ENCODE measurements at places on chromosomes 7 and 10.

- no peak for DNase-seq
Observed at GRCh38 chr10:95279042-95279820, 11.6 kb downstream of the PDLIM1 start.

GRCh38 chr7:73308074-73308664 lies 457 bp downstream of the NSUN5 start:
- DNase-seq = peak; percentile 3

GRCh38 chr7:15618275-15618674 lies 56.5 kb upstream of the AGMO start:
- no peak for DNase-seq

GRCh38 chr7:123028339-123028738 lies 32.8 kb upstream of the TAS2R16 start:
- DNase-seq = no peak

DNA sequence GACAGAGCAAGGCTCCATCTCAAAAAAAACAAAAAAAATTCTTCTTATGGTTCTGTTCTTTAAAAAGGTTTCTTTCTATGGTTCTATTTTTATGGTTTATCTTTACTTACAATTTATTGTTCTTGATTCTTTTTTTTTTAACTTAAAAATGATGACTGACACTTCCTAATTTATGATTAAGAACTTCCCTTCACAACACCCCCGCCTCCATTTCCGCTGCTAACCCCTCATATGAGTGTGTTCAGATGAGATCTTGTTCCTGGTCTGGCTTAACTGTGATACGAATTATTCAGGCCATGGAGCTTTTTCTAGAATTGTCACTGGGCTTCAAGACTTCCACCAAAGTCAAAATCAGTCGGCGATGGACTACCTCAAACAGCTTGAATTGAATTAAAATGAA lies 33.9 kb downstream of the PTER start:
- DNase-seq = no peak

- DNase-seq = no peak
Observed at GRCh38 chr7:75691793-75692543, 46.8 kb downstream of the HIP1 start.

GRCh38 chr7:100167912-100168323 lies 499 bp downstream of the GAL3ST4 start:
- no peak for DNase-seq

- DNase-seq = peak; percentile 80
Observed at GRCh38 chr10:88232029-88232895, 350.9 kb downstream of the RNLS start.

GRCh38 chr7:158979635-158980351 lies 123.4 kb downstream of the DYNC2I1 start:
- no peak for DNase-seq

GRCh38 chr7:80918909-80919721 lies at the start of gene SEMA3C:
TSS of gene SEMA3C (minus strand) at chr7:80919051. CDS start at chr7:80916781, 2,270 bp downstream.
- DNase-seq = peak; percentile 93

GRCh38 chr7:48182718-48183369 lies 11.6 kb downstream of the ABCA13 start:
- peak; percentile 65 for DNase-seq

DNA sequence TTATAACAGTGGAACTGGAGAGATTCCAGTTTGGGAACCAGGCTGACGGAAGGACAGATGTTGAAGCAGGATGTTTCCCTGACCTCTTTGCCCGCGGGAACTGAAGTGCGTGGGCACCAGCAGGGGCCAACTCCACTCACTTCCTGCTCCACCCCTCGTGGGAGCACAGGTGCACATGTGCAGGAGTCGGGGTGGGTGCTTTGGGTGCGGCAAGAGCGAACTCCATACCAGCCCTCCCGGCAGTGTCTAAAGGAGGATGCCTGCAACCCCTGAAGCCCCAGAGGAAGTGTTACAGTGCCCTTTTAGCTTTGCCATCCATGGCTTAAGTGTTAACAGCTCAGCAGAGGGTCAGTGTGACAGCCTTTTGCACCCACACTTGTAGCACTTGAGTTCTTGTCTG lies 27.4 kb upstream of the UBE3C start:
- no peak for DNase-seq

DNA sequence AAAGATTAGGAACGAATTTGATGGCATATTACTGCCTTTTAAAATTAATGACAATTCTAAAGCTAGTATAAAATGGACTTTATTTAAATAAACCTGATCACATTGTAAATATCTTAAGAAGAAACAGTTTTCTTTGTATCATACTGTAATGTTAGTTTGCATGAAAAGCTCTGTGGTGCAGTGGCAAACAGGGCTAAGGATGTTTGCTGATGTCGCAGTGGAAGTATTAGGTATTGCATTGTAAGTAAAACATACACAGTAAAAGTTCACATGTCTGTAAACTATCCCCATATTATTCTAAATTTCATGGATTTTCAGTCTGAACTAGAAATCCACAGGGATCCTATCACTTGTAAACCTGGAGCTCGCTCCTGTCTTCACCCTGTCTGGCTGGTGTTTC lies 252.6 kb upstream of the ZNF32 start:
- no peak for DNase-seq

DNA sequence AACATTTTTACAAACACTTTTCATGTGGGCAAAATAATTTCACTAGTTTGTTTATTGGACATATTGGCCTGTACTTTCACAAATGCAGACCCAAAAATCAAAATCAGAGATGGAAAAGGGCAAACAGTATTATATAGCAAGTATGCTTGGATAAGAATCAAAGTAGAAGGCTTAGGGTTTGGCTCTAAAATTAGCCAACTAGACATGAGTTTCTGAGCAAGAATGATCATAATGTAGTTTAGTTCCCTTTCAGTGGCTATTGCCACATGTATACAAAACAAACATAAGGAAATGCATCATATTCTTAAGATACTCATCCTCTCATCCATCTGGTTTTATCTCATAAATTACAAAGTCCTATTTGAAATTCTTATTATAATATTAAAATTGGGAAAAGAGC lies 132.5 kb downstream of the IMMP2L start:
- no peak for DNase-seq

DNA sequence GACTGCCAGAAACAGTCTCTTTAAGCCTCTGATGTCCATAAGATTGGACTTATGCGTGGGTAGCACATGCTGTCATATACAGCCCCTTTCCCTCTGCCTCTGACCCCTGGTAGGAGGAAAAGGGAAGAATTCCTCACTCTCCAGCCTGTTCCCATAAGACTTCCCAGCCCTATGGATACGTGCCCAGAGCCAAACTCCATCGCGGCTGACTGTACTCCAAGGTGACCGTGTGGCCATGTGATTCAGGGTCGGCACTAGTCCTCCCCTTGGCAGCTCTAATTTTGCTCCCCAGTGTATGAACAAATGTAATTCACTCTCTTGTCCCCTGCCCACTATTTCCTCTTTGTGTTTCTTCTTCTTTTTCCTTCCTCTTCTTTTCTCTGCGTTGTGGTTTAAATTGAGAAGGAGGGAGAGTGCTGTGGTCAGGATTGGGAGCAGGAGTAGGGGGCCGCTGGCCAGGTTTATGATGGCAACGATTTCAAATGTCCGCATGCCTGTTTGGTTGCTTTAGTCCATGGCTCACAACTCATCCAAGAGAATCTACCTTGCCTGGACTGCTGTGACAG lies 43.8 kb downstream of the PRLHR start:
- DNase-seq = no peak

- no peak for DNase-seq
Observed at GRCh38 chr7:113083816-113084495, 2.7 kb downstream of the GPR85 start.

- no peak for DNase-seq
Observed at GRCh38 chr10:123385508-123386080, 231.4 kb downstream of the BUB3 start.

- DNase-seq = no peak
Observed at GRCh38 chr10:63582690-63583089, 61.5 kb downstream of the REEP3 start.

- no peak for DNase-seq
Observed at GRCh38 chr10:90051053-90051452, 349.7 kb downstream of the KIF20B start.

GRCh38 chr7:105827151-105827875 lies 49.1 kb downstream of the ATXN7L1 start:
- peak; percentile 60 for DNase-seq

DNA sequence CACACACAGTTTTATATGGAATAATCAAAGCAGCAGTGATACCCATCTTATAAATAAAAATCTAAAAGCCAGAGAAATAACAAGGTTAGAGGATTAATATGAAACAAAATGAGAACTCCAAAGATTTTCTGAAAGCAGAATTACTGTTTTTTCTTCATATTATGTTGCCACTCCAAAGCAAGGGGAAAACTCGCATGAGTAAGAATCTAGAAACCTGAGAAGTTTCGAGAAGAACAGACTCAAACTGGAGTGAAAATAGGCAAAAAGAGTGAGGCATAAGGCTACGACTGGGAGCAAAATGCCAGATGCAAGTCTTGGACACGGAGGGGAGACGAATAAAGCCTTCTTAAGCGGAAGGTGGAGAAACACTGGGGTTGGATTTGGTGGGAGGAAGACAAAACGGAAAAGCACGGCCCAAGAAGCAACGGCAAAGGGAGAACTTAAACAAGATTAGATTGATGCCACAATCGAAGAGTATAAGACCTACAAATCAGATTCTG lies 923 bp downstream of the TNPO3 start:
- no peak for DNase-seq

DNA sequence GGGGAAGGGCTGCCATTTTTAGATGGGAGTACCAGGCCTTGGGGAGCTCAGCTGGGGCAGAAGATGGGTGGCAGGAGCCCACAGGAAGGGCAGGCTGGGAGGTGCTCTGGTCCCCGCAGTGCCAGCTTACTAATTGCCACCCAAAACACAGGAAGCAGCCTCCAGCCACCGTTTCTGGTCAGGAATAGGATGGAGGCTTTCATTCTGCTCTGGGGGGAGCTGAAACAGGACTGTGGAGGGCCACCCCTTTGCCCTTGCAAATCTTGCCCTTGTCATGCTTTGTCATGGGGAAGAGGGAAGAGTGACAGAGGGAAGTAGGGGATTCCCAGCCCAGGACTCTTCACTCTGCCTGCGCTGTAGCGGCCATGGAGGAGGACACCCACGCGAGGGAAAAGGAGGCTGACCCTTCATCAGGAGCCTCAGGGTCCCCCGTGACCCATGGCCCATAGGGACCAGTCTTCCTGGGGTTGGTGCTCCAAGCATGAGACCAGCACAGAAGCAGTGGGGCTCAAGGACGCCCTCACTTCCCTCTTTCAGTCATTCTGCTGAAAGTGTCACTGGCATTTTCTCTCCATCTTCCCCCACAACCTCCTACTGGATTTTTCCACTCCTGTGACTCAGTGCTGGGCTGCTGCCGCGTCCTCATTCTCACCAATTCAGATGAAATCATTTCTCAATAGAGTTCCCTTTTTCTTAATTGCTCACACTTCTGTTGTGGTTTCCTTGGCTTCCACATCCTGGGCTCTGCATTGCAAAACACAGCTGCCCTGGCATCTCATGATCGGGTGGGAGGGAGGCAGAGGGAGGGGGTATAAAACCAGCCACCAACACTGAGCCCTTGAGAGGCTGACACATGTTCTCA lies 61.9 kb downstream of the MKI67 start:
- DNase-seq = peak; percentile 58

DNA sequence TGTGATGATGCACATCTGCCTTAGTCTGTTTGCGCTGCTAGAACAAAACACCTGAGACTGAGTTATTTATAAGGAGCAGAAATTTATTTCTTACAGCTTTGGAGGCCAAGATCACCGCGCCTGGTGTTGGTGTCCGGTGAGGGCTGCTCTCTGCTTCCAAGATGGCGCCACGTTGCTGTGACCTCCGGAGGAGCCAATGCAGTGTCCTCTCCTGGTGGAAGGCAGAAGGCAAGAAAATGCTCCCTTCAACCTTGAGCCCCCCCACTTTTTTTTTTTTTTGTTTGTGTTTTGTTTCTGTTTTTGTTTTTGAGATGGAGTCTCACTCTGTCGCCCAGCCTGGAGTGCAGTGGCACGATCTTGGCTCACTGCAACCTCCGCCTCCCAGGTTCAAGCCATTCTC lies 16.0 kb upstream of the ACTR3B start:
- no peak for DNase-seq

- DNase-seq = no peak
Observed at GRCh38 chr7:5769571-5769970, 11.9 kb downstream of the RNF216 start.

GRCh38 chr10:124719213-124719851 lies 24.8 kb downstream of the FAM53B start:
- peak; percentile 48 for DNase-seq

- DNase-seq = no peak
Observed at GRCh38 chr7:2738766-2739549, 51.0 kb downstream of the AMZ1 start.

GRCh38 chr10:14062528-14063260 lies 268.0 kb downstream of the FRMD4A start:
- peak; percentile 36 for DNase-seq

DNA sequence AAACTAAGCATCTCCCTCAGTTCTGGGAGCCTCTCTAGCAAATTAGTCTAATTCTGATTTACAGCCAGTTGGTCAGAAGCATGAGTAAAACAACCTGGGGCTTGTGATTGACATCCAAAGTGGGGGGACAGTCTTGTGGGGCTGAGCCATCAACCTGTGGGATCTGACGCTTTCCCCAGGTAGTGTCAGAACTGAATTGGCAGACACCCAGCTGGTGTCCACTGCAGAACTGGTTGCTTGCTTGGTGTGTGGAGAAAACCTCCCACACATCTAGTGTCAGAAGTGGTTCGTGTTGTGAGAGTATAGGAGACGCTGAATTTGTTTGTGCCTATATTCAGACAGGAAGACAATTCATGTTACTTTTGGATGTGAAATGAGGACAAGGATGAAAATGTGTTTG lies 92.2 kb upstream of the PDCD4 start:
- DNase-seq = no peak

GRCh38 chr7:19302731-19303130 lies 157.5 kb upstream of the FERD3L start:
- no peak for DNase-seq

GRCh38 chr10:89305766-89306433 lies 4.1 kb downstream of the IFIT2 start:
- DNase-seq = no peak

DNA sequence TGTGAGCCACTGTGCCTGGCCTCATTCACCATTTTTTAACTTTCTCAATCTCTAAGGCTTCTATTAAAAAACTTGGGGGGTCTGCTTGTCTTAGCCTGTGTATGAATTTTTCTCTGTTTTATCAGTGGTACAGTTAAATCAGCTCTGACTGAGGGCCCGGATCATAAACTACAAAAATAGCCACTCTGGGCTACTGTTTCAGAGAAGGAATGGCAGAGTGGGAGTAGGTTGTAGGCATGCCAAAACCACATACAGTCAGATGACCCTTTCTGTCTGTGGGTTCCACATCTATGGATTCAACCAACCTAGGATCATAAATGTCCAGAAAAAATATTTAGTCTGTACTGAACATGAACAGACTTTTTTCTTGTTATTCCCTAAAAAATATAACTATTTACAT lies 21.3 kb downstream of the TBC1D12 start:
- peak; percentile 76 for DNase-seq

GRCh38 chr10:123865880-123866279 lies 25.7 kb downstream of the CPXM2 start:
- no peak for DNase-seq
